ENCODE measurements at places on chromosomes 1 and 21.

DNA sequence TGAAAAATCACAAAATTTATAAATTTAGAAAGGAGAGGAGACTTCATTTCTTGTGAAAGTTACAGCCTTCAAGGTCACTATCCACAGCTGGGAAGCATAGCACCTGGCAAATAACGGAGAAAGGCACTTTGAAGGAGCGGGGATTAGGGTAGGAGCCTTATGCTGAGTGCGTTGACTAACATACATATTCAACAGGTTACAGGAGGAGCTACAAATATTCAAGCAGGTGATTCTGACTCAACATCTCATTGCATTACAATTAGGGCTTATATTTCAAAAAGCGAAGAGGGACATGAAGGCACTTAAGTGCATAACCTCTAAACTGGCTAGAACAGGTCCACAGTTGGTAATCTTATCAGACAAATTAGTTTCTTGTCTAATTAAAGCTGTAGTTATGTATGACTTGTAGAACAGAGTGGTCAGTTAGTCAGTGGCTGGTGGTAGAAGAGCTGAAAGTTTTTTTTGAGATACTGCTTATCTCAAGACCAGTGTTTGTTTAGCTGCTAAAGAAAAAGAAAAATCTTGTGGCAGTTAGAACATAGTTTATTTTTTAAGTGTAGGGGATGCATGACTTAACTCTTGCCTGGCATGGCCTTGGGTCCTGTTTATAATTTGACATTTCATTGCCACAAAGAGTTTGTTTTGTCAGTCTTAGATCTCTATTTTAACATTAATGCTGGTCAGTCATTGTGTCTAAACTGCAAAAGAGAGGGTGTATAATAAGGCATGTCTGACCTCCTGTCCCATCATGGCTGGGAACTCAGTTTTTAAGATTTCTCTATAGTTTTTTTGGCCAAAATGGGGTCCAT lies 311.5 kb downstream of the DUSP10 start:
- no peak for DNase-seq

- no peak for DNase-seq
These were observed 14.6 kb downstream of the LCA5L start for GRCh38 chr21:39430954-39431353.

DNA sequence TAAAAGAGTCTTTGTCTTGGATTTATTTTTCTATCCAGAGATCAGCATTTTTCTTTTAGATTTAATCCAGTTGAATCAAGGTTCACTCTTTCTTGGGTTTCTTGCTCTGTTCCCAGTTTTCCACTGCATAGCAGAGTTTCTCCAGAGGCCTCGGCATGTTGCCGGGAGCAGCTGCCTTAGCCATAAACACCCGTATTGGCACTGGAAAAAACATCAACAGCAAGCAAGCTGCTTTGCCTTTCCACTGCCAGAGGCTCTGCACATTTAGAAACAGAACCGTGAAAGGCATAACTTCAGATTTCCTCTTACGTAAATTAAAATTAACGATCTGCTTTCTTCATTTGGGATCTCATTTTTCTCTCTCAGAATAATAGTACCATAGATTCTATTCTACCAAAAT lies 181.8 kb upstream of the L1TD1 start:
- no peak for DNase-seq

DNA sequence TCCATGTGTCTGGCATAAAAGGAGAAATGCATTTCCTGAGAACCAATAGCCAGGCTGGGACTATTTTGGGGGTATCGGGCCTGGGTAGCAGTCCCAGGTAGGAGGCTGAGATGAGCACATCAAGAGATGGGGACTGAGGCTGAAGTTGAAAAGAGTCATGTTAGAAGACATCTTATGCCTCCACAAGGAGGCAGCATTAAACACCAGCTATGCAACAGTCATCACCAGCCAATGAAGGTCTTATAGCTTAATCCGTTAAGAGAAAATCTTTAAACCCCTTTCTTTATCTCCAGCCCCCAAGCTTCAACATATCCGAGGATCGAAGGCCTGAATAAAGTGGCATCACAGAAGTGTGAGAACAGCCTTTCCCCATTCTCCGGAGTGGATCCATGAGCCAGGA lies 640.7 kb upstream of the PTBP2 start:
- no peak for DNase-seq

- no peak for DNase-seq
These were observed 37.5 kb downstream of the ATP1B1 start for GRCh38 chr1:169143984-169144383.

- DNase-seq: no peak
These were observed 838 bp downstream of the OR2C3 start for GRCh38 chr1:247535402-247535801.

All from Jurkat, Clone E6-1 (cell line).